Dermis microvascular lymphatic vessel endothelial cell (primary cell): ENCODE measurements at places on chromosomes 4 and X. TPM values are rescaled to one million over a fixed set of nuclear protein-coding genes. Genes with fewer than 3 reads are reported as not detected.

The CYSLTR1 gene
- under 0.01 TPM in 2 replicates for total RNA-seq

The ATOH1 gene
- total RNA-seq: not detected in 2 replicates

The PNCK gene
- not detected in 2 replicates for total RNA-seq

GRCh38 chr4:41287852-41288251 is 31.1 kb downstream of the UCHL1 start:
- no peak for DNase-seq

- DNase-seq: no peak
Observed at GRCh38 chrX:9919632-9920172, 47.5 kb upstream of the CLDN34 start.
